Stimulated activated CD4-positive, alpha-beta T cell treated with anti-CD3 and anti-CD28 coated beads, Interleukin-15, amount 100 ng/mL, for 1 hour (primary cell): ENCODE measurements at places on chromosomes 7 and 10.

DNA sequence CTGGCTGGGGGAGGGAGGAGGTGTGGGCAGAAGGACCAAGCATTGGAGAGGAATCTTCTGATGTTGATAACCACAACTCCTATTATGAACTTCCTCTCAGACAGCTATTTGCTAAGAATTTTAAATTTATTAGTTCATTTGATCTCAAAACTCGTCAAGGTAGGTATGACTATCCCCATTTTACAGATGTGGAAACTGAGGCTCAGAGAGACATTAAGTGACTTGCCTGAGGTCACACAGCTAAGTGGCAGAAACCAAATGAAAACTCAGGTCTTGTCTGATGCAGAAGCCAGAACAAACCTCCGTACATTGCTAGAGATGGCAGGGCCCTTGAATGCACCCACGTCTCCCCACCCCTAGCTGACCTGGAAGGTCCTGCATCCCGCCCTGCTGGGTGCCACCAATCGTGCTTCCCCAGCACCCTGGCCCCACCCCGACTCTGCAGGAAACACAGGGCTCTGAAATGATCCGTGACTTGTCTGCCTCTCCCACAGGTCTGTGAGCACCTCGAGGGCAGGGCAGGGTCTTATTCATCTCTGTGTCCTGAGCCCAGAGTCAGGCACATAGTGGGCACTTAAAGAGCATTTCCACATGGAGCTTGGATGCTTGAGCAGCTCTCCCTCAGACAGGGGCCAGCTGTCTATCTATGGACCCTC, 5.6 kb upstream of the PALD1 start:
- DNase-seq, result no peak

DNA sequence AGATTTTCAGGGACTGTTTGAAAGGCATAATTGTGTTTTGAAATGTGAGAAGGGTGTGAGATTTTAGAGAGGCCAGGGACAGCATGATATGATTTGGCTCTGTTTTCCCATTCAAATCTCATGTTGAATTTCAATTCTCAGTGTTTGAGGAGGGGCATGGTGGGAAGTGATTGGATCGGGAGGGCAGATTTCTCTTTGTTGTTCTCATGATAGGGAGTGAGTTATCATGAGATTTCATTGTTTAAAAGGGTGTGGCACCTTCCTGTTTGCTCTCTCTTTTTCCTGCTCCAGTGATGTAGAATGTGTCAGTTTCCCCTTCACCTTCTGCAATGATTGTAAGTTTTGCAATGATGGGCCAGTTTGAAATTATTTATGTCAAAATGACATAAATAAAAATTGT, 113.0 kb upstream of the PCDH15 start:
- no peak for DNase-seq

DNA sequence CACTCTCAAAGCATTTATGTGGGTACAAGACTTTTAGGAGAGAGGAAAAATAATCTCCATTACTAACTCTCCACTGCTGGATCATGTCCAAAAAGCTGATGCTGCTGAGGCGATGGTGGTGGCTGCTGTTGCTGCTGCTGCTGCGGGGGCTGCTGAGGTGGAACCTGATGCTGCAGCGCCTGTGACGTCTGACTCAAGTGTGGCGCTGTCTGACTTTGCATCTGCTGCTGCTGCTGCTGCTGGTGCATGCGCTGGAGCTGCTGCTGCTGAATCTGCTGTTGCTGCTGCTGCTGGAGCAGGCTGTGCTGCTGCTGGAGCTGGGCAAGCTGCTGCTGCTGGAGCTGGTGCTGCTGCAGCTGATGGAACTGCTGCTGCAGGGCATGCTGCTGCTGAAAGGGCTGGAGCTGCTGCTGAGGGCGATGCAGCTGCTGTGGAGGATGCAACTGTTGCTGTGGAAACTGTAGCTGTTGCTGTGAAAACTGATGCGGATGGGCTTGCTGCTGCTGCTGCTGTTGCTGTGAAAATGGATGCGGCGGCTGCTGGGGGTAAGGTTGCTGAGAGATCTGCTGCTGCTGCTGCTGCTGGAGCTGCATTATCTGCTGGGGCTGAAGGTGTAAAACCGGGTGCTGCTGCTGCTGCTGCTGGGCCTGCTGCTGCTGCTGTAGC, 34.5 kb downstream of the PAXIP1 start:
- no peak for DNase-seq

GRCh38 chr7:151984612-151985011, 28.4 kb downstream of the GALNTL5 start:
- DNase-seq, result no peak

- DNase-seq, result no peak
Measured at GRCh38 chr10:43324876-43325275, 46.6 kb upstream of the FXYD4 start.

DNA sequence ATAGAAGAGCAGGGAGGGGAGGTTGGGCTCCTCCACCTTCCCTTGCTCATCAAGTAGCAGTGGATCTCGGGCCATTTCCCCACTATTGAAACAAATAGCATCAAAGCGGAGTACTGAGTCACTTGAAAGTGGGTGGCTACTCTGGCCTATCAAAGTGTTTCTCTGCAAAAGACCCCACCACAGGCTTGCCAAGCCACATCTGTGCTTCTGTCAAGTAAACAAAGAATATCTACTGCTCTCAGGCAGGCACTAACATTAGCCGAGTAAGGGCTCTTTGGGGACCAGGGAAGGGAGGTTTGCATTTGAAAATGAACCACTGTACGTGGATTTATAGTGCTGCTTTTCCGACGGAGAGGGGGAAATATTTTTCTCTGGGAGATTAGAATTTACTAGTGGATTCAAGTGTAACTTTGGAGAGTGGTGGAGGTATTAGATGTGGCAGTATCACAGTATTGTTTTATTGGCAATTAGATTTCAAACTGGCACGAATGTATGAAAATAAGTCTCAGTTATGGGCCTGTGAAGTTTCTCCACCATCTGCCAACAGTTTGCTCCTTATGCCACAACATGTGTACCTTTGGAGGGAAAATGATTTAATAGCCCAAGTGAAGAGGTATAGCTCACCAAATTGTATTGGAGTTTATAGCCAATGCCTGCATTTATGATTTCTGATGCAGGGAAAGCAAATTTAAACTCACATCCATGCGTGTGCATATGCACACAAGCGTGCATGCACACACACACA, 97.5 kb downstream of the RPS24 start:
- no peak for DNase-seq
